Ureter (tissue), 1 donor: ENCODE measurements at places on chromosomes 3 and 15. TPM values are rescaled to one million over a fixed set of nuclear protein-coding genes. Genes with fewer than 3 reads are reported as not detected.

DNA sequence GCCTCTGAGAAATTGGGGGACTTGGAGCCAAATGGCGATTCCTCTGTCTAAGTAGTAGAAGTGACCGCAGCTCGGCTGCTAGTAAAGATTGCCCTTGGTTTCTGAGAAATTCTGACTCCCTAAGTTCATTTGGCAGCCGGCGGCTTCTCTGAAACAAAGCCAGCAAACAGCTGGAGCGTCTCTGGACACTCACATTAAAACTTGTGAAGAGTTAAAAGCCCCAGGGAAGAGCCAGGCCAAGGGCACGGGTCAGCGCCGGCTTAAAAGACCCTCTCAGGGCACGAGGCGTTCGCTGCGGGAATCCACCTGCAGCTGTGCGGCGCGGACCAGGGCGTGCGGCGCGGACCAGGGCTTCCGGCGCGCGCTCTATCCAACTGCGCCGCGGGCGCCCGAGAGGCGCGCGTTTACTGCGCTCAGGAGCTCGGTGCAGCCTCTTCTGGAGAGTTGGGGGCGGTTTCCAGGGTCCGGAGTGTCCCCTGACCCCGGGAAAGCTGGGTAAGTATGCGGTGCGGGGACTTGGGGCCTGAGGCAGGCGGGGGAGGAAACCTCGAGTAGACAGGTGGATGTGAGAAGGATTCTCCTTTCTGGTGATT lies at the start of gene COL6A5:
TSS of gene COL6A5 (plus strand) at position 186 of the 593 bp plus-strand sequence. CDS start 27,967 bp downstream, outside the sequence.
- no peak for DNase-seq

- DNase-seq: no peak
Measured at GRCh38 chr15:48976444-48977088, 12.8 kb upstream of the SHC4 start.

DNA sequence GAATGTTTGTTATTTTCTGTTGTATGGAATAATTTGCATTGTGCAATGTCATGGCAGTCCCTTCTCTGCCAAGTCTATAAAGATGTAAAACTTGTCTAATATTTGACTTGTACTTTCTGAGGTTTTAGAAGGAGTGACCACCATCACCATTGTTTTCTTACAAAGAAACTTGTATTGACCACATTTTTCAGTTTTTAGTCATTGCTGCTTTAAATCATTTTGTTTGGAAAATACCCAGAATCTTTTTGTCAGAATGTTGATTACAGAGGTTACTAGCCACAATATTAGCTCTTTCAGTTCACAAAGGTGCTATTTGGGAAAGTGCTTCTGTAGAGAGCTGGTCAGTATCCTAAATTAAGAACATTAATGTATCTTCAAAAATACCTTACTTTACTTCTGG lies 532.4 kb upstream of the GBE1 start:
- DNase-seq: no peak

GRCh38 chr15:74613089-74613952 lies 2.3 kb upstream of the CLK3 start:
- DNase-seq: no peak

Gene C3orf49
- not detected for total RNA-seq

- no peak for DNase-seq
Measured at GRCh38 chr15:42228036-42228435, 19.9 kb upstream of the VPS39 start.

Gene SI
- total RNA-seq: not detected

Gene NEIL1
- 44.9 TPM for total RNA-seq
